Choroid plexus epithelial cell (primary cell): ENCODE measurements at places on chromosomes 7 and 10.

GRCh38 chr7:17940951-17941431, 697 bp upstream of the SNX13 start:
- peak; percentile 22 for DNase-seq

DNA sequence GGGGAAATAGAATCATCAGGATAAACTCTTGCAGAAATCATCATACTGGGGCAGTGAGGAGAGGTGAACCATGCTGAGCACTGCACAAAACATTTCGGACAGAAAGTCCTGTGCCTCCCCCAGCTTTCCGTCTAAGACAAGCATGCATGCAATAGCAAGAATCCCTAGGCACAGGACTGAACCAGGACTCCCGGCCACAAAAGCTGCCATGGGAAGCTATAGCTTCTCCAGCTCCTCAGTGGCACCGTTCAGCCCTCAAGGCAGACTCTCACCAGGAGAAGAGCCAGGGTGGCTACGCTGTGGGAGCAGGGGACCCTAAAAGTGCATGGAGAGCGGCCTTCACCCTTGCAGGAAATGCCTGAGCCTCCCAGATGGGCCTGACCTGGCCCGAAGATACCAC, 70.8 kb downstream of the ASB13 start:
- no peak for DNase-seq

DNA sequence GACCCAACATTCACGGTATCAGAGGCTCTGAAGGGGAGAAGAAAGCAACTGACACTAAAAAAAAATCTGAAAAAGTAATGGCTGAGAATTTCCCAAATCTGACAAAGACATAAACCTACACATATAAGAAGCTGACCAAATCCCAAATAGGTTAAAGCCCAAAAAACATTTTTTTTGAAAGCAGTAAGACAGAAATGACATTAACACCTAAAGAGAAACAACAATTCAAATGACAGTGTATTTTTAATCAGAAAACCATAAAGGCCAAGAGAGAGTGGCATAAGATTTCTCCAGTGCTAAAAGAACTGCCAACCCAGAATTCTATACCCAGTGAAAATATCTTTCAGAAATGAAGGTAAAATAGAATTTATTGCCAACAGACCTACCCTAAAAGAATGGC, 35.5 kb downstream of the RUFY2 start:
- DNase-seq: no peak

- DNase-seq: no peak
Observed at GRCh38 chr7:37526623-37527022, 78.0 kb upstream of the ELMO1 start.

DNA sequence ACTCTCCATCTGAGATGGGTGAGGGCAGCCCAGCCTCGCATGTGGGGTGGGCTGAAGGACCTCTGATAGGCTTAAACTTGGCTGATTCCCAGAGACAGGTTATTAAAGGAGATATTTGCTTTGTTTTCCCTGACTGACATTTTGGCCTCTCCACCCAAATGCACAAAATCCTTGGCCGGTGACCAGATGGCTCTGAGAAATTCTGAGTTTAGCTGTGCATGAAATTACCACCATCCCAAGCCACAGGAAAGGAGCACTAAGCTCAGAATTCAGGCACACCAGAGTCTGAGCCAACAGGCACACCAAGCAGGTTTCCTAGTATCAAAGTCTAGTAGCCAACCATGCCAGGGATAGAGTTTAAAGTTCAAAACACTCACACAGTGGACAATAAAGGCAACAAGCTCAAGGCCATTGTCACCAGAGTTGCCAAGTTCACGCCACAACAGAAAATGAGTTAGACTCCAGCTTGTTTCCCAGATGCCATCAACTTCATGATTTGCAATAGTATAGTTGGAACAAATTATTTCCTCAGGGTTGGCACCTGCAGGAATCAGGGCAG, 387.6 kb downstream of the KCNMA1 start:
- no peak for DNase-seq

GRCh38 chr7:659306-659847, 67.1 kb upstream of the DNAAF5 start:
- DNase-seq: no peak

DNA sequence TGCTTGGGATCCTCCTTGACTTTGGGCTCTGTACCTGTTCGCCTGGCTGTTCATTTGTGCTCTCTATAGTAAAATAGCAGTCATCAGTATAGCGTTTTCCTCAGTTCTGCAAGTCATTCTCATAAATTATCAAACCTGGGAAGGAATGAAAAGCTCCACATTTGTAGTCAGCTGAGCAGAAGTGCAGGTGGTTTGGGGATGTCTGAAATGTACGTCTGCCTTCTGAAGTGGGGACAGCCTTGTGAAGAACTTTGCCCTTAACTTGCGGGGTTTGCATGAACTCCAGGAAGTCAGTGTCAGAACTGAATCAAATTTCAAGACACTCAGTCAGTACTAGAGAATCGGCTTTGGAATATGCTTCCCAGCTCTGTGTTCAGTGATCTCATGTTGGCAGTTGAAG, 358.3 kb upstream of the PRKCQ start:
- no peak for DNase-seq

- DNase-seq: peak; percentile 86
Observed at GRCh38 chr7:13017333-13017857, 330.0 kb downstream of the ARL4A start.

- DNase-seq: no peak
Observed at GRCh38 chr10:107033799-107034422, 130.6 kb downstream of the SORCS1 start.

DNA sequence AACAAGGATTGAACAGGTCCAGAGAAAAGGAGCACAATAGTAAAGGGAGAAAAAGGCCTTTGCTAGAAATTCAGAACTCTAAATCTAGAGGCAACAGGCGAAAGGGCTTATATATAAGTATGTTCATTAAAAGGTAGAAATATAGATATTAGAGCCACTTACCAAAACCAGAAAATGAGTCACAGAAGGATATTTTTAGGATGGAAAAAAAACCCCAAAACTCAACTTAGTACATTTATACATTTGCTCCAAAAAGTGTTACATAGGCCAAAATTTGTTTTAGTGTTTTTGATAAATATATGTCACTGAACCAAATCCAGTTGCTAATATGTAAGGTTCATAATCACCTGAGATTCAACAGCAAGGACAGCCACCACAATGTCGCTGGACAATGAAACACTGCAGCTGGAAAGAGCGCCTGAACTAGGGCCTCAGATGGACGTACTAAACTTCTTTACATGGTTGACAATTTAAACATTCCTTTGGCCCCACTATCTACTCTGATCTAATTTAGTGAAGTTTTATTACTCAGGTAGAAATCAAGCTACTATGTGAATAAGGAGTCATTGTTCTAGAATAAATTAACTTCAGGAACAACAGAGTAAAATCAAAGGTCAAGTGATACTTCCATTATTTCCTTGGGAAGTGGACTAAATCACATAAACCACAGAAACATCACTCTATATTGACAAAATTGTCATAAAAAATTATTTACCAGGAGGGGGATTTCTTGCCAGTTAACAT, 10.9 kb downstream of the FAM3C start:
- DNase-seq: no peak

- no peak for DNase-seq
Observed at GRCh38 chr10:61189912-61190311, 245.9 kb upstream of the RHOBTB1 start.

DNA sequence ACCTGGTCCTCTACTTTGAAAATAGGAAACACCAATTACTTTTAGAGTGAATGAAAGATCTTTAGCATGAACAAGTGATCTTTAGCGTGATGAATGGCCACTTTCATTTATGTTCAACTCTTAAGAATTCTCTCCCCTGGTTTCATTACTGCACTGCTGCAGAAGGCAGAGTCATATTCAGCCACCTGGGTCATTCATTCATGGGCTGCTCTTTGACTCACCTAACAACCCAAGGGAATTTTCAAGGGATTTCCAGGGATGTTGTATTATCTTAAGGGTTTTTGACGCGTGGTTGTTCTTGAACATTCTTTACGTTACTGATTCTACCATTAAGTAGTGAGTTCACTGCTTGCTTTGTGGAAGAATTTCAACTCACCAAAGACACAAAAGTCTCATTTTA, 87.3 kb upstream of the STK17A start:
- DNase-seq: no peak

- peak; percentile 72 for DNase-seq
Observed at GRCh38 chr7:146146831-146147486, 30.4 kb downstream of the CNTNAP2 start.

- no peak for DNase-seq
Observed at GRCh38 chr7:17998692-17999091, 29.0 kb downstream of the PRPS1L1 start.

DNA sequence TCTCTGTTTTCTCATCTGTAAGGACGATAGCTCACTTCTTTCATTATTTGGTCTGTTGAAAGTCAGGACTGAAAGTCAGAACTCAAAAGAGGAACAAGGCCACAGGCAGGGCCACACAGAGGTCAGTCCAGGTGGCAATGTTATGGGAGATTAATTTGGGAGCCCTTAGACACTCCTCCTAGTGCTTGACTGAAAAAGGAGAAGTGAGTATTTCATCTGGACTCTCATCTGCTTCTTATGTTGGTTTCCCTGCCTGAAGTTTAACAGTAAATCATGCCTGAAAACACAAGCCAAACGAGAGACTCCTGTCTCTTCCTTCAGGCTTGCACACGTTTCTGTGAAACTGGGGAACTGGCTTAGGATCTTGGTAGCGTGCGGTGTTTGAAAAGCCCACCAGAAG, 248.5 kb downstream of the BUB3 start:
- DNase-seq: no peak

DNA sequence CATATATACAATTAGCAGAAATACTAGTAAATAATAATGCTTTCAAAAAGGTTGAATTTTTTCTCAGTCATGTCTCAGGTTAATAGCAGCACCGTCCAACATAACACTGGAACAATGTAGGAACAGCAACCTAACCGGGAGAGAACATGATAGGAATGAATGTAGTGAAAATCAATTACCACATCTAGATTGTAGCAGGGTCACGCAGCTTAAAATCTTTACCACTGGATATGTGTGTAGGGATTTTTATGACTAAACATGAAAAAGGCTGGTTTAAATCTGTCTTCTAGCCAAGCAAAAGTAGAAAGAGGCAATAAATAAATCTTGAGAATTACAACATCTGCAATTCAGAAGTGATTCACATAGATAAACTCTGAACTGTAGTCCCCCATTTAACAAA, 326.0 kb downstream of the DGKB start:
- no peak for DNase-seq

- peak; percentile 89 for DNase-seq
Observed at GRCh38 chr7:27453702-27454405, 208.8 kb downstream of the HIBADH start.

GRCh38 chr10:131880016-131880590, 20.7 kb upstream of the PPP2R2D start:
- no peak for DNase-seq

DNA sequence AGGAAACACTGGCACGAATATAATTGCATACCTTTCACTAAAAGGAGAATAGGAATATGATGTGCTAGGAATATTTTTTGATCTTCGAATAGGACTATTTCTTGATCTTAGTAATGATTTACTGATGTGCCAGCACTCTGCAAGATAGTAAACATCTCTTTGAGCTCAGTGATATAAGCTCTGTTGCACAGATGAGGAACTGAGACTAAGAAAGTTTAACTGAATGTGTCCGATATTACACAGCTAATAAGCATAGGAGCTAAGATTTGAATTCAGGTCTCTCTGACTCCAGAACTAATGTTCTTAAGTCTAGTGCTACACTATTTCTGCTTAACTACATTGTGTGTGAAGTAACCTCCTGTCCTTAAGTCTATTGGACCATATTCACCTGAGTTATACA, 98.4 kb upstream of the PTPRZ1 start:
- no peak for DNase-seq

DNA sequence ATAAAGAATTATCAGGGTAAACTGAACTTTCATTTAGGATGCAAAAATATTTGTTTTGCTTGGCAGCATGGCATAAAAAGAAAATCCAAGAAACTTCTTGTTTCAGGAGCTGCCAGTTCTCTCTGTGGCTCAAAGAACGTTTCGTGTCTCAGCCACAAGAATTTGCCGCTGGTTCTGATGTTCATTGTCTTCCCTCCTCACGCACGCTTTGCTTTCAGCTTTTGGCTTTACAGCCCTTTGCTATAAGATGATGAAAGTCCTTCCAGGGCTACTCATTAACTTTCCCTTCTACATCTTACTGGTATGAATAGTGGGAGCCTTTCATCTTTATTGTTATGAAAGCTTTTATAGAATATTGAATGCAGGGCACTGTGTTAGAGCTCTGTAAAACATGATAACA, 124.7 kb downstream of the BICC1 start:
- DNase-seq: peak; percentile 55
